ENCODE measurements at places on chromosomes 12 and 14.

- no peak for DNase-seq
These were observed 59.0 kb downstream of the CACNA1C start for GRCh38 chr12:2111826-2112225.

DNA sequence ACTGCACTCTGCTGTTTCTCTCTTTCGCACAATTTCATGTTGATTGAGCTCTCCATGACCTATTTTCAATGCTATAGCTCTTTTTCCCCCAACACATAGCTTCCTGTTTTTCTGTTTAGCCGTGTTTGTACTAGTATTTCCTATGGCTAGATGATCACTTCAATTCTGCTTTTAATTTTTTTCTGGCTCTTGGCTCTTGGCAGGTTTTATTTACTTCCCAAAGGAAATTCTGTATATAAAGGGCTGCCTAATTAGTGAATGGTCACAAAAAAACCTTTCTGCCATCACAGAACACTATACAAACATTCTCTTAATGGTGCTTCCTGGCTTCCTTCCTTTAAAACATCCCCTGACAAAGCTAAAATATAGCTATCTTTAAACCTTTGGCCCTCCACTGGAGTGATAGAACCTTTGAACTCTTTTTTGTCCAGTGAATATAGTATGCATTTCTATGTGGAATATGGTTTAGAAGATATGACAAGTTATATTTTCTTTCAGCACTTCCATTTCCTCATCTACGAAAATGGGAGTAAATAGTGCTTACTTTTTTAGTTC, 88.2 kb downstream of the RASSF9 start:
- DNase-seq: no peak

- peak; percentile 47 for DNase-seq
These were observed 37.1 kb downstream of the CMAS start for GRCh38 chr12:22083167-22083566.

DNA sequence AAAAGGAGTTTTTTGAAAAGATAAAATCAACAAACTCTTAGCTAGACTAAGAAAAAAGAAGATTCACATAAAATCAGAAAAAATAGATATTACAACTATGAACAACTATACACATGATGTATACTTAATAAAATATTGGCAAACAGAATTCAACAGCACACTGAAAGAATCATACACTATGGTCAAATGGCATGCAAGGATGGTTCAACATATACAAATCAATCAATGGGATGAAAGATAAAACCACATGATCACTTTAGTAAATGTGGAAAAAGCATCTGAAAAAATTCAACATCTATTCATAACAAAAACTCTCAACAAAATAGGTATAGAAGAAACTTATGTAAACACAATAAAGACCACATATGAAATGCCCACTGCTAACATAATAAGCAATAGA, 84.5 kb upstream of the BBS10 start:
- no peak for DNase-seq

- no peak for DNase-seq
These were observed 38.4 kb downstream of the MLXIP start for GRCh38 chr12:122116707-122117535.

DNA sequence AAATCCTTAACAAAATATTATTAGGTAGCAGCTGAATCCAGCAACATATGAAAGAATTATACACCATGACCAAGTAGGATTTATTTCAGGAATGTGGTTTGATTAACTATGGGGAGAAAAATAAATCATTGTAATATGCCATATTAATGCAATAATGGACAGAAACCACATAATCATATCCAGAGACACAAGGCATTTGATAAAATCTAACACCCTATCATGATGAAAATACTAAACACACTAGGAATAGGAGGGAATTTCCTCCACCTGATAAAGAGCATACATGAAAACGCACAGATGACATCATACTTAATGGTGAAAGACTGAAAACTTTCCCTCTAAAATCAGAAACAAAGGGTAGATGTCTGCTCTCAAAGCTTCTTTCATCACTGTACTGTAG, 238.9 kb downstream of the PHLDA1 start:
- DNase-seq: no peak

DNA sequence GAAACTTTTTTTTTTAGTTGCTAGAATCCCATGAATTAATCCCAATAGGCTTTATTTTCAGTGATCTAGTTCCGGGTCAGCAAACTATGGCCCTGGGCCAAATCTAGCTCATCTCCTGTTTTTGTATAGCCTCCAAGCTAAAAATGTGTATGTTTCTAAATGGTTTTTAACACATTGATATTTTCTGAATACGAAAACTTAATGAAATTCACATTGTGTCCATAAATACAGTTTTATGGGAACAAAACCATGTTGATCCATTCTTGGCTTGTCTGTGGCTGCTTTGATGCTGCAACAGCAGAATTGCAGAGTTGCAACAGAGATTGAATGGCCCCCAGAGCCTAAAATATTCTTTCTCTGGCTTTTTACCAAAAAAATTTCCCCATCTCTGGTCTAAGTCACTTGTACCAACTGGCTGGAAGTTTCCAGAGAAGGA, 47.5 kb downstream of the ZNF664 start:
- DNase-seq: no peak

- DNase-seq: no peak
These were observed 76.2 kb downstream of the ETV6 start for GRCh38 chr12:11725686-11726085.

GRCh38 chr14:99247101-99247729, 24.8 kb downstream of the BCL11B start:
- DNase-seq: no peak

DNA sequence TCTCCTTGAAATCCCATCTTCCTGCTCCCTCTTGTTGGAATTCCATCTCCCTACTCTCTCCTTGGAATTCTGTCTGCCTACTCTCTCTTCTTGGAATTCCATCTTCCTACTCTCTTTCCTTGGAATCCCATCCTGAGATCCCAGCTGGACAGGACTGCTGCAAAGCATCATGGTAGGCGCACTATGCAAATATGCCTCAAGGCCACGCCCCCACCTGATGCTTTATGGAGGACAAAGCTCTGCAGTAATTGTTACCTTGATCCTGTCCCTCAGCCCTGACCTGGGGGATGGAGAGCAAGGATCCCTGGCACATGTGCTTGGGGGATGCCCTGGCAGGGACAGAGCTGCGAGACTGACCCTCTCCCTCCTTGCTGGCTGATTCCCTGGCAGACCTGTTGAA, 185.6 kb downstream of the TBX5 start:
- no peak for DNase-seq

DNA sequence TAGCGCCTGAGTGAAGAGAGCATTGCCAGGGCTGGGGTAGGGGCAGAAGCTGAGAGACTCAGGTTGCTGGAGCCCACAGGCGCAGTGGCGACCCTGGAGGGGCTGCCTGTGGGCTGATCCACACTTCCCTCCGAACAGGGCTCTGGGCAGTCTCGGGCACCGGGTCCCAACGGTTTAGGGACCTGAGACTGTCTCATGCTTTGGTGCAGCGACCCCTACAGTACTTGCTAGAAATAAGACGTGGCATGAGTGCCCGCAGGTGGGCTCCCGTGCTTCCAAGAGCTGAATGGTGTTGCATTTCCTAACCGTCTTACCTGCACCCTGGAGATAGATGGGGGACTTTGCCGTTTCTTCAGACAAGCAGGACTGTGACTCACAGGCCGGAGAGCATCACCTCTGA, 57.4 kb downstream of the AACS start:
- DNase-seq: no peak

DNA sequence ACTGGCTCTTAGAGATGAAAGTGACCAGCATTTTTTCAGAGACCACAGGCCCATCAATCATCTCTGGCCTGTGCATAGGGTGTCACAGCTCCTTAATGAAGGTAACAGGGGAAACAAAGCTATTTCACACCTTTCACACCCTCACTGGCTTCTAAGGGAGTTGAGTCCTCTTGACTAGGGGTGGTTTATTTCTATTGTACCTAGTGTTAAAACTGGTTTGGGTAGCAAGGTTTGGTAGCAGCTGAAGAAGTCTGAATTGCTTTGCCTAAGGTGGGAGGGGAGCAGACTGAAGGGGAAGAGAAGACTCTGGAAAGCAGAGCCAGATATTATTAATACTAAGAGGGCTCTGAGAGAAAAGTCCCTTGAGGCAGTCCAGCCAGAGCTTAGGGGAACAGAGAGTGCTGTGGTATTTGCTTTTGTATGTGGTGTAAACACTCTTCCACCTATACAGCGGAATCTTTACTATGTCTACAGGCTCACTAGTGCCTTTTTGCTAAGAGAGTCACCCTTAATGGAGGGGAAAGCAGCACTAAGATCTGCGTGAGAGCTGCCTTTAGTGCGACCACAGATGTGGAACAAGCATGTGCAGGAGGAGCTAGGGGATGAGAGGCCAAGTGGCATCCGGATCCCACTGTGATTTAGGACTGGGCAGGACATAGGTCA, 95.8 kb downstream of the STXBP6 start:
- DNase-seq: no peak

GRCh38 chr14:61381553-61381952, 60.2 kb downstream of the PRKCH start:
- no peak for DNase-seq

DNA sequence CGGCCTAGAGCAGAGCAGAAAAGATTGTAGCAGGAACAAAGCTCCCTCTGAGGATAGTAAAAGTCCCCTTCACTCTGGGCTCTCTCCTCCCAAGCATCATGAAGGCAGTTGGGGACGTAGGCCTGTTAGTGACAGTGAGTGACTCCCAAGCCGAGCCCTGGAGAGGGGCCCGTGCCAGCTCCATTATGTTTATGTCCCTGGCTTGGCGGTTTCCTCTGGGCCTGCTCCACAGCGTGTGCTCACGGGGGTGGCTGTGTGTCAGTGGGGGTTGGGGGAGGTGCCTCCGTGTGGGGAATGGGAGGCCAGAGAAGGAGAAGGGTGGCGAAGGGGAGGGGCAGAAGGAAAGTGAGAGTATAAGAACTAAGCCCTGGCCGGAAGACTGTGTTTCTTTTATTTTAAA, 170.0 kb upstream of the VASH1 start:
- DNase-seq: no peak

GRCh38 chr12:109617491-109617890, 43.9 kb downstream of the MVK start:
- DNase-seq: no peak

DNA sequence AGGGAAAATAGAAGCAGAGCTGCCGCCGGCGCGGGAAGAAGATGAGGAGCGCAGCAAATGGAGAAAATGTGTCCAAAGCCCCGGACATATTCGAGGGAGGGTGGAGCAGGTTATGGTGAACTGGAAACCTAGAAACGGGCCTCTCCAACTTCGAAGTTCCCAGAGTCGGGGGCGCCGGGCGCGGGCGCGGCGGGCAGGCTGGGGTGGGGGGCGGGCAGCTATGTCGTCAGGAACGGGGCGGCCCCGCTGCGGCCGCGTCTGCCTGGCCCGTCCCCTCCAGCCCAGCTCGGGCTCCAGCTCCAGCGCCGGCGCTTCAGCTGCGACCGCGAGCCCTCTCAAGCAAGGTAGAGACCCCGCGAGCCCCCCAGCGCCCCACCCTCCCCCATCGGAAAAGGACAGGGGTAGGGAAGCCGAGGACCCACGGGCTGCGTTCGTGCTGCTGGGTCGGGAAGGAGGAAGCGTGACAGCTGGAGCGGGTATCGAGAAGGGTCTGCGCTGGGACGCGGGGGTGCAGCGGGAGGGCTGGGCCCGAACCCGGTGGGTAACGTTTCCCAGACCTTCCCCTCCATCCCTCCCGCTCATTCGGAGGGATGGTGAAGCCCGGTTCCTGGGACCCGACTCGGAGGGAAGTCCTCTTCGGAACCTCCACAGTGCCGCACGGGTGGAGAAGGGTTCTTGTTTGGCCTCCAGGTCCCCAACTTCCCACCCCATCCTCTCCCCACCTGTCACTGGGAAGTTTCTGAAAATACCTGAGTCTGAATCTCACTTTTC, 1.0 kb downstream of the DGKA start:
- peak; percentile 58 for DNase-seq

DNA sequence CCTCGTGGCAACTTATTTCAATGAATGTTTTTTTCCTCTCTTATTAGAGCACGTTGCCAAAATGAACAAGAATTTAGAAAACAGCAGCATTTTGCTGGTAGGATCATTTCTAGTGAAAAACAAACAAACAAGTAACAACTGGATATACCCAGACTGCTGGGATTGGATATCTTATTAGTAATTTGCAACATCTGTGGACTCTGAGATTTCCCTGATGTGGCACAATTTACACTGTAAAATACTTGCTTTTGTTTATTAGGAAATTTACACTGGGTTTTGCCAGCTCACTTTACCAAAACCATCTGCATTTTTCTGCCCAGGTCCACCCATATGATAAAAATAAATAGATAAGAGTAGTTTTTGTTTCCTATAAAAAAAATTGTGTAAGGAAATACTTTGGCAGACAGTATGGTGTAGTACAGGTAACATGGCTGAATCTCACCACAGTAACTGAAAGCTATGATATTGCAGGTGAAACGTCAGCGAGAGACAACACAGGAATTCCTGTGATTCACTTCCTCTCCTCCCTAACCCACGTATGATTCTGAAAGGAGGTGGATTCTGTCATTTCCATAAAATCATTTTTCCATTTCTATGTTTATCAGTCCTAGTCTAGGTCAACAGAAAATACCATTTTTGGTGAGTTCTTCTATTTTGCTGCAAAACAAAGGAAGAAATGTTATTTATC, 176.2 kb upstream of the NOVA1 start:
- no peak for DNase-seq

DNA sequence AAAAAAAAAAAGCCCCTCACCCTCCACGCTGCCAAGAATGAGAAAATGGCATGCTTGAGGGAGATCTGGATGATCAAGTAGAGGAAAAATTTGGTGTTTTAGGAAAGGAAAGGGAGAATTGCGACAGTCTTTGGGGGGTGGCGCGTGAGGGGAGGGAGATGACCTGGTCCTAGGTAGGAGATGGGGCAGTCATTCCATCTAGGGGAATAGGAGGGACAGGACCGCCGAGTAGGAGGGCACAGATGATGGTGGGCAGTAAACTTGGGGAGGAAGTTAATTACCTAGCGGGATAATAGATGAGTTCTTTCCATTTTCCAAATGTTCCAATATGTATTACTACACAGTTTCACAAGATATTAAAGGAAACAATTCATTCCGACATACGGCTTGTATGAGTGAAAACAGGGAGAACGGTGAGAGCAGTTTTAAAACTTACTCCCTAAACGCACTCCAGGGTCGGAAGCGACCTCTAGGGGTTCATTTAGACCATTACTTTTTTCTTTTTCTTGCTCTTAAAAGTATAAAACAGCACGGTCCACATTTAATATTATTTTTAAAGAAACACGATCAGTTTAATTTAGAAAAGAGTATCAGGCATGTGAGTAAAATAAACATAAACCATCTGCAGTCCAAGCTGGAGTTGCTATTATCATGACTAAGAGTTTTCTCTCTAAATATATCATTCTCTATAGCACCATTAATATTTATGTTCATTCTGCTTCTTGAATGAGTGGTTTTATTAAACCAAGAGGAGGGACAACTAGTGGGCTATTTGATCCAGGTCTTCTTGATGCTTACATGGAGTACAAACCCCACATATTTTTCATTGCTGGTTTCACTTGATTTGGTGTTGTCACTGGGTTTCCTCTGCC, 3.0 kb upstream of the FNTB start:
- peak; percentile 47 for DNase-seq

Measured in LoVo (cell line).